ENCODE measurements at places on chromosomes 7 and 10.

- peak; percentile 53 for DNase-seq
These were observed 652 bp downstream of the ATOH7 start for GRCh38 chr10:68231106-68231816.

- DNase-seq: no peak
These were observed 7.7 kb upstream of the NDST2 start for GRCh38 chr10:73819081-73819480.

- peak; percentile 56 for DNase-seq
These were observed 22.5 kb upstream of the HPS1 start for GRCh38 chr10:98469001-98469931.

- DNase-seq: peak; percentile 43
These were observed 164.6 kb upstream of the SH2B2 start for GRCh38 chr7:102122026-102122425.

- no peak for DNase-seq
These were observed 79.7 kb downstream of the LRRC17 start for GRCh38 chr7:102992509-102992937.

DNA sequence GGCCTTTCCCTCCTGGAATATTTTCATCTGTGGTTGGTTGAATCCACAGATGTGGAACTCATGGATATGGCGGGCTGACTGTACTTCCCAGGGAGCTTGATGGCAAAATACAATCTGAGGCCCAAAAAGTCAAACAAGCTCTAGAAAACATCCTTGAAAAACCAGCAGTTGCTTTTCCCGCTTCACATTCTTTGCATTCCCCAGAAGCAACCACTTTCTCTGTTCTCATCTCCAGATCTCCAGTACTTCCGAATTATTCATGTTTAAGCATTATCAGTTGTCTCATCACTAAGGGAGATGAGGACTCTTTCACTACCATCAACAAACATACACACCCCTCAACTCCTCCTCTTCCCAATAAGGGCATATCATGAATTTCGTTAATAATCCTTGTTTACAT, 55.3 kb downstream of the KIF5B start:
- peak; percentile 16 for DNase-seq

DNA sequence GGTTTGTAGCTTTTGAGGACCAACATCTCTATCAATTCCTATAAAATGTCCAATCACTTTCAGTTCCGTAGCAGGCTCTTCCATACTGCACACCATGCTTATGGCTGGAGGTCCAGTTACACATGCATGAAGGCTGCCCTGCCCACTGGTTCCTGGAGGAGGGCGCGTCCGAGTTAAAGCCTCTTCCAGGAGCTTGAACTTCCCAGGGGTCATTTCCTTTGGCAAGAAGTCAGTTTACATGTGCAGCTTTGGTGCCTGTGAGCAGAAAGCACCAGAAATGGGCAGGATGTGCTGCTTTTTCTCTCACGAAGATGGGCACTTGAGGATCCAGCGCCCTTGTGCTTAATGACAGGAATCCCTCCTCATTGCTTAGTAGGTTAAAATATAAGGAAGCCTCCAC, 17.6 kb upstream of the PHYH start:
- no peak for DNase-seq

DNA sequence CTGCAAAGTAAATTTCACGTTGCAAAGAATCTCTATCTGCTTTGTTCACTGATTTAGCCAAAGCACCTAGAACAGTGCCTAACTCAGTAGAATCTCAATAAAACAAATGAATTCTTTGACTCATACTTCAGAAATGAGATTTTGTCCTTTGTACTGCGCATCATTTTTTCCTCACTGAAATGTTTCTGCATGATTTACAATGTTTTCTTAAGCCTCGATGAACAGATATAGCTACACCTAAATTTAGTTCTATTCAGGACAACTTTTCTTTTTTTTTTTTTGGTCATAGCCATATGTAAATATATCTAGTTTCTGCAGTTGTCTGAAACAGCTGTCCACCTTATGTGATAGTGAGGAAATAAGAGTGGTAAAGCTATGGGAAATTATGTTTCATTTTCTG, 15.3 kb downstream of the GNAT3 start:
- DNase-seq: no peak

DNA sequence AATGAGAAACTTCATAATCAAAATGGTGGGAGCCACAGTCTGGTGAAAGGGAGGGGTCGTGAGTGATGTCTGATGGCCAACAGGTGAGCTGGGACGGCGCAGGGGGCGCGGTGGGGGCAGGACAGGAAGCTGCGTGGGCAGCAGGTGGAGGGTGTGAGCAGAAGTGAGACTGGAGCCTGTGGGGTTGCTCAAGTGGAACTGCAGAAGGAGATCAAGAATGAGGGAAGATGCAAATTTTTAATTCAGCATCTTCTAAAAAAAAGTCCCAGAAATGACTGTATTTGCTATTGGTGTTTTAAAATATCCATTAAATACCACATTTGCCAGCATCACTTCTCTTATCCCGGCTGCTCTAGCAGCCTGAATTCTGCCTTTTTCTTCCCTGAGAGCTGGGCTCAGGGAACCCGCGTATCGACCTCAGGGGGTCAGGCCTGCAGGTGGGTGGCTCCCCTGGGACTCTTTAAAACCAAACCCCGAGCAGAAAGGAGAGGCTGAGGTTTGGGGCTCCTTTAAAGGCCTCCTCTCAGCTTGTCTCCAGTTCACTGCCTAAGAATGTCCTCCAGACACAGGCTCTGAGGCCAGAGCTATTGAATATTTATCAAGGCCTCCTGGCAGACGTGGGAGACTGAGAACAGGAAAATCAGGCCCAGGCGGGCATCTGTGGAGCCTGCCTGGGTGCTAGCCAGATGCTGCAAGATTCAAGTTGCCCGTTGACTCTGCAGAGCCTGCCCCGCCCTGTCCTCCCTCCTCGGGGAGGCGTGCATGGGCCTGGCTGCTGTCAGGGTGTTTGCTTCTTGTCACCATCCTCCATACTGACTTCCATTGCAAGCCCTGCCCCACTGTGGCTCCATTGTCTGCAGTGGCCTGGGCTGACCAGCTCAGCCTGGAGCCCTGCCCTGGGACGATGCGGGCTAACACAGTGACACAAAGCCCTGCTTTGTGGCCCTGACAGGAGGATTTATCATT, 53.9 kb downstream of the SYPL1 start:
- DNase-seq: peak; percentile 47

DNA sequence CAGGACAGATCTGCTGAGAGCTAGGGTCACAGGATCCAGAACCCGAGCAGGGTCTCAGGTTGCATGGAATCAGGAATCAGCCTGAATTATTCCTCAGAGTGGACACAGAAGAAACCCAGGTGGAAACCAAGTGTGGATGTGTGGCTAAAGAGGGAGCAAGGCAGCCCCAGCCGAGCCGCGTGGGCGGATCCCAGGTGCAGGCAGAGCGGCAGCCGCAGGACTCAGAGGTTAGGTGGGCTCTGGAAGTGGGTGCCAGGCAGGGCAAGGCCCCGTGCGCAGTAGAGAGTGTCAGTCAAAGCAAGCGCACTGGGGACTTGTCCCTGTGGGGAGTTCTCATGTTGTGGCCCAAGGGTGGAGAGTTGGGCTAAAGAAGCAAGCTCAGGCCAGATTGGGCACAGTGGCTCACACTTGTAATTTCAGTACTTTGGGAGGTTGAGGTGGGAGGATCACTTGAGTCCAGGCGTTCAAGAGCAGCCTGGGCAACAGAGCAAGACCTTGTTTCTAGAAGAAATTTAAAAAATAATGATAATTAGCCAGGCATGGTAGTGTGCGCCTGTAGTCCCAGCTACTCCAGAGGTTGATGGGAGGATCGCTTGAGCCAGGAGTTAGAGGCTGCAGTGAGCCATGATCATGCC, 125.9 kb downstream of the CUL2 start:
- no peak for DNase-seq

DNA sequence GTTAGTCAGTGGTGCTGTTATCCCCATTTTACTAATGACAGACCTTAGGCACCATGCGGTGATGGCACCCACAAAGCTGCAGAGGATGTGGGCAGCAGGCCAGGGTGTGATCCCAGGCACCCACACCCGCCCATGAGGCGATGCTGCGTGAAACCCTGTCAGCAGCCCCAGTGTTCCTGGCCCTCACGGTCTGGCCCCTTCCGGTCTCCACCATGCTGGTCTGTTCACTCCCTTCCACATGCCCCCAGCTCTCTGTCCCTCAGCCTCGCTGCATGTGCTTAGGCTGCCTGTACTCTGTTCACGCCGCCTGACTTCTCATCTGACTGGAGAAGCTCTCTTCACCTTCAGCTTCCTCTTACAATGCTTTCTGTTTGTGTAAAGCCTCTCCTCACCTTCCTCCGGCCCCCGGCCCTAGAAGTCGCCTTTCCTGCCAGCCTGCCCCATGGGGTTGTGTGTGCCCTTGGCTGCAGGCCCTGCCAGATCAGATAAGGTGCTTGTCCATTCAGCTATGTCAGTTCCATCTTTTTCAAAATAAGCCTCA, 17.6 kb upstream of the ORAI2 start:
- no peak for DNase-seq

DNA sequence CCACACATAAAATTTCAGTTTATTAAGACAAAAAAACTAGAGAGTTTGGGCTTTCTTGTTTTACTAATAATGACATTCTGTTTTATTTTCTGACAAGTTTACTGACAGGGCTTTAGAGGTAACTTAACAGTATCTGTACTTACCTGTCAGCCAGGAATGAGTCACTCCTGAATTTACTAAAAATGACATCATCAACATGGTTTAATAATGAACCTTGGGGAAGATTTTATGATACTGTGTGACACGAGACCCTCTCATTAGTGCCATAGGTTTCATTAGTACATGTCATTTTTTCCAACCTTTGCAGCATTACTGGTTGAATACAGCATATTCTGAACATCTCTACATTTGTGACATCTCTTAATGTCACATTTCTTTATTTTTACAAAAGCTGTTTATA, 131.1 kb downstream of the KCND2 start:
- DNase-seq: no peak

- no peak for DNase-seq
These were observed 215.8 kb downstream of the PHTF2 start for GRCh38 chr7:78014401-78014800.

- no peak for DNase-seq
These were observed 1115.7 kb upstream of the C7orf33 start for GRCh38 chr7:147474862-147475261.

GRCh38 chr7:140610204-140611165, 30.1 kb downstream of the DENND2A start:
- peak; percentile 51 for DNase-seq

GRCh38 chr7:29587195-29587808, 23.7 kb downstream of the PRR15 start:
- no peak for DNase-seq

- no peak for DNase-seq
These were observed 15.6 kb upstream of the CHST3 start for GRCh38 chr10:71948496-71949067.

- no peak for DNase-seq
These were observed 9.4 kb downstream of the CNNM2 start for GRCh38 chr10:102927311-102928010.

DNA sequence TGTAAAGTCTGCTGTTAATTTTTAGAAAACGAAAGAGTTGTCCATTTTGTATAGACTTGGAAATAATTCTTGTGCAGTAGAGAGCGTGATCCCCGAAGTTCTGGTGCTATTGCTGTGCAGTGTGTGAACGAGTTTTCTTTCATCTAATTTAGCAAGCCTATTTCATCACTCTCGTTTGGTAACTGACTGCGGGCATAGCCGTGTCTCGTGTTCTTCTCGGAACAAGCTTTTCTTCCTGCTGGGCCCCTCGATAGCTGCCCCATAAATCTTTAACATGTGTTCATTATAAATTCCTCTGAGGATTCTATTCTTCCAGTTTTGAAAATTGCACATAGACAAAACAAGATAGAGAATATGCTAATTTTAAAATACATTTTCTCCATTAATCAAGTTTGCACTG, 622.0 kb upstream of the PFKP start:
- DNase-seq: no peak

DNA sequence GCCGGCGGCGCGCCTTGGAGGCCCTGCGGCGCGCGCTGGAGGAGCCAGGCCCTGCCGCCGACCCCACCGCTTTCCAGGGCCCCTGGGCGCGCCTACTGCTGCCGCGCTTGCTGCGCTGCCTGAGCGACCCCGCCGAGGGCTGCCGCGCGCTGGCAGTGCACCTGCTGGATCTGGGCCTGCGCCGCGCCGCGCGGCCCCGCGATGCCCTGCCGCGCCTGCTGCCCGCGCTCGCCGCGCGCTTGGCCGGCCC, 280 bp downstream of the DNAAF5 start:
- DNase-seq: no peak

GRCh38 chr10:27816320-27816719, 70.7 kb upstream of the MKX start:
- no peak for DNase-seq

GRCh38 chr7:137572056-137572784, 228.7 kb upstream of the PTN start:
- peak; percentile 31 for DNase-seq

GRCh38 chr10:6465437-6465836, 114.6 kb downstream of the PRKCQ start:
- DNase-seq: no peak

DNA sequence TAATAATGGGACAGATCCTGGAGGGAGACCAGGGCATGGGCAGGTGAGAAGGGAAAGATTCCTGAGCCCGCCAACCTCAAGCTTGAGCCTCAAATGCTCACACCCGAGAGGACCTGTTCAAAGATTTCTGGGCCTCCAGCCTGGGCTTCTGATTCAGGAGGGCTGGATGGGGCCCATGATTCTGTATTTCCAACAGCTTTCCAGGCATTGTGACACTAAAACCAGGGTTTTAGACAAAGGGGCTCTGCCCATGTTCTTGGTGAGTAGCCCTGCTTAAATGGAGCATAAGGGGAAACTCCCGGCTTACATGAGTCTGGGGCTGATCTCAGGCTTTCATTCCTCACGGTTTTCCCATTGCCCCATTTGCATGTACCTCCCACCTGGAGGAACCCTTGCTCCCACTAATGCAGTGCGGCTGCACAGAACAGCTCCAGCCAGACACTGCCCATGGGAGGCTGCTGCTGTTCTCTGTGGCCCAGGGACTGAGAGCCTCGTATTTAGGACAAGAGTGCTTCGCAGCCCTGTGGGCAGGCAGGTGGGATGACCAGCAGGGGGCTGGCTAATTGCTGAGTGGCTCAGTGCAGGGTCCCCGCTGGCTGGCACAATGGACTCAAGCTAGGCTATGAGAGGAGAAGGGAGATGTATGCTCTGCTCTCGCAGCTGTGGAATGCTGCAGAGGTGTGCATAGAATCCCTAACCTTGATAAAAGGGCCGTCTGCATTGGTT, 135.3 kb upstream of the COBL start:
- DNase-seq: no peak

- peak; percentile 56 for DNase-seq
These were observed 44.9 kb upstream of the ANK3 start for GRCh38 chr10:60434418-60435046.

GRCh38 chr10:62430881-62431280, 56.7 kb downstream of the ZNF365 start:
- no peak for DNase-seq
